ENCODE measurements at places on chromosomes 3 and 15. TPM values are rescaled to one million over a fixed set of nuclear protein-coding genes. Genes with fewer than 3 reads are reported as not detected.

P2RY14 gene
- not detected for total RNA-seq

CSPG5 gene
- total RNA-seq: 0.32 TPM

SYNM gene
- 14.3 TPM for total RNA-seq

SEC62 gene
- 33.5 TPM for total RNA-seq

UCN2 gene
- total RNA-seq: not detected

BCHE gene
- total RNA-seq: 36.5 TPM

ATP13A4 gene
- not detected for total RNA-seq

SLC51B gene
- total RNA-seq: not detected

GRK7 gene
- total RNA-seq: not detected

GOLGA8O gene
- not detected for total RNA-seq

ATOSA gene
- total RNA-seq: 24.0 TPM

MCF2L2 gene
- total RNA-seq: 1.2 TPM

ADAMTS17 gene
- total RNA-seq: not detected

PARP16 gene
- 0.97 TPM for total RNA-seq

PRR20G gene
- not detected for total RNA-seq

THAP10 gene
- 1.9 TPM for total RNA-seq

SAMMSON gene
- total RNA-seq: not detected

DNAJA4 gene
- total RNA-seq: 5.2 TPM

EXOG gene
- total RNA-seq: 11.6 TPM

ZCWPW2 gene
- 0.32 TPM for total RNA-seq

UBAP1L gene
- total RNA-seq: 0.65 TPM

P2RY1 gene
- 0.30 TPM for total RNA-seq

C3orf85 gene
- total RNA-seq: not detected

IL5RA gene
- total RNA-seq: not detected

LRTM1 gene
- not detected for total RNA-seq

CFAP100 gene
- not detected for total RNA-seq

POLQ gene
- 6.2 TPM for total RNA-seq

ATP10A gene
- total RNA-seq: not detected

ZNF660 gene
- total RNA-seq: 0.61 TPM

TNNC1 gene
- total RNA-seq: not detected

MME gene
- 2.6 TPM for total RNA-seq

ENTPD3 gene
- total RNA-seq: not detected

SYNPR gene
- not detected for total RNA-seq
